ENCODE measurements at places on chromosomes 7 and 10. TPM values are rescaled to one million over a fixed set of nuclear protein-coding genes. Genes with fewer than 3 reads are reported as not detected.

The ADAP1 gene
- polyA plus RNA-seq = 55.1 TPM

The MNX1 gene
- polyA plus RNA-seq = not detected

The EVX1 gene
- not detected for polyA plus RNA-seq

The ASB4 gene
- polyA plus RNA-seq = not detected

The AKR1C2 gene
- polyA plus RNA-seq = not detected

The SPDYE11 gene
- not detected for polyA plus RNA-seq

The NANOS1 gene
- polyA plus RNA-seq = 0.12 TPM
